ENCODE measurements at places on chromosomes 3 and 15.

GRCh38 chr3:177352424-177352823 is 155.1 kb upstream of the TBL1XR1 start:
- no peak for DNase-seq

- no peak for DNase-seq
Observed at GRCh38 chr3:139794469-139795265, 116.9 kb upstream of the NMNAT3 start.

- no peak for DNase-seq
Observed at GRCh38 chr3:133589503-133589902, 16.0 kb downstream of the CDV3 start.

DNA sequence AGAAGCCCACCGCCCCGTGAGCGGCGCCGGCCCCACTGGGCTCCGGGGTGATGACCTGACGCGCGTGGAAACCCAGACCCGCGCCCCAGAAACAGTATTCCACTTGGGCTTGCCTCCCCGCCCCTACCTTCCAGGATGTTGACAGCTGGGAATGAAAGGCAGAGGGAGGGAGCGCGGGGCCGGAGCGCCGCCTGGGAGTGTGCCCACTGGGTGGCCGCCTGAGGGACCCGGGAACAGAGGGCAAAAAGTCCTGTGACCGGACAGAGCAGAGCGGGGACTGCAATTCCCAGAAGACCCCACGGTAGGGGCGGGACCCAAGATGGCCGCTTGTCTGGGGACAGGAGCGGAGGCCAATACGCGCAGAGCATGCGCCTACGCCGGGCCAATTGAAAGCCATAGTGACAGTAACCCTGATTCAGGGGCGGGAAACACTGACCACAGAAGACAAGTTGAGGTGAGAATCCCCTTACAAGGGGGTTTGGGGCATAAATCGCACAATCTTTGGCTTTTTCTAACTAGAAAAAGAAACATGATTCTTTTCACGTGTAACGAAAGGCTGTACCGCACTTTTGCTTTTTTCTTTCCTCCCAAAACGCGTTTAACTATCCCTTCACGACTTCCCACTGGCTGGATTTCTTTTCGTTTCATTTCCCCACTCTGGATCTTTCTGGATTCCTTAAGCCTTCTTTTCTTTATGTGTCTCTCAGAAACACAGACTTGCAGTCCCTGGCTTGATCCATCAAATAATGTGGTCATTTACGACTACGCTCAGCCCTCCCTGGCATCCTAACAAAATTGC is at the start of gene FHIT:
Gene FHIT (minus strand): TSS at position 279 of the 799 bp plus-strand sequence.
- DNase-seq: peak; percentile 85

DNA sequence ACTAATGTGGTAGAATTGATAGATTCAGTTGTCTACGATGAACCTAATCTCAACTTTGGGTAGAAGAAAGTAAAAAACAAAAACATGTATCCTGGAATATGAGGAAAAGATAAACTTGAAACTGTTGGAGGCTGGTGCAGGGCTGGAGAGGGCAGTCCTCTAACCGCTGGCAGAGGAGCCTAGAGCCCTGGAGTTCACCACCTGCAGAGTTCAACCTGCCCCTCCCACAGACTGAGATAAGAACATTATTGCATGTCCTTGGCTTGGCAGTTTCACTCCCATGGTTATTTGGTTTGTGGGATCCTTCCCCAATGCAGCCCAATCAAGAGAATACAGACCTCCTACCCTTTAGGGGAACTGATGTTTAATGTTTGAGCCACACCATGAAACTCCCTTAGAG is 53.2 kb upstream of the GATM start:
- DNase-seq: no peak

- DNase-seq: no peak
Observed at GRCh38 chr3:53346514-53346913, 829 bp downstream of the DCP1A start.

- DNase-seq: no peak
Observed at GRCh38 chr3:98777801-98778220, 14.7 kb downstream of the ST3GAL6 start.

GRCh38 chr3:34065901-34066300 is 267.5 kb downstream of the PDCD6IP start:
- no peak for DNase-seq

DNA sequence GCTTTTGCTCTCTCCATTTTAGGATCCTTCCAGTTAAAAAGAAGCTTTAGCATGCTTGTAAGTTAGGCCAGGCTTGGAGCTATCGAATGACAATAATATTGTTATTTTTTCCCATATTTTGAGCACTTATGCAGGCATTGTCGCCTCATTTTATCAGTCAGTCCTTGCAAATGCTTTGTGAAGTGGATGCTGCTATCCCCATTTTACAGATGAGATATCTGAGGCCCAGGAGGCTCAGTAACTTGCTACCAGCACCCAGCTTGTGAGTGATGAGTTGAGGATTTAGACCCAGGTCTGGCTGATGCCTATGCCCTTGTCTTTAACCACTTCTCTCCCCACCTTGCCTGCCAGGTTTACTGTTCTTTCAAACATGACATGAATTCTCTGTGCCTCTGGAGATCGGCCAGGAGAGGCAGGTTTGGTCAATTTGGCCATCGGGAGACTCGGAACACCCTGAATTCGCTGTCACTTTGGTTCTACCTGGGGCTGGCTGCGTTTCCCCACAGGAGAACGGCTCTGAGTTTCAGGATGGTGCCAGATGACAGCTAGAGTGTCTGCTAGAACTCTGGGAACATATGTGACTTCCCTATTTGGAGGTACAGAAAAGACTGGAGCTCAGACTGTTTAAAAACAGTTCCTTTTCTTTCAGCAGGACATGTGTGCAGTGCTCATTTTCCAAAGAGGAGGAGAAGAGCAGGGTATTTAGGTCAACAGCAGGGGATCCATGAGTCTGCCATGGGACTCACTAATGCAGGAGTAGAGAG is 25.5 kb upstream of the ZNF710 start:
- DNase-seq: no peak

GRCh38 chr3:194675680-194676079 is 3.7 kb upstream of the LSG1 start:
- no peak for DNase-seq

DNA sequence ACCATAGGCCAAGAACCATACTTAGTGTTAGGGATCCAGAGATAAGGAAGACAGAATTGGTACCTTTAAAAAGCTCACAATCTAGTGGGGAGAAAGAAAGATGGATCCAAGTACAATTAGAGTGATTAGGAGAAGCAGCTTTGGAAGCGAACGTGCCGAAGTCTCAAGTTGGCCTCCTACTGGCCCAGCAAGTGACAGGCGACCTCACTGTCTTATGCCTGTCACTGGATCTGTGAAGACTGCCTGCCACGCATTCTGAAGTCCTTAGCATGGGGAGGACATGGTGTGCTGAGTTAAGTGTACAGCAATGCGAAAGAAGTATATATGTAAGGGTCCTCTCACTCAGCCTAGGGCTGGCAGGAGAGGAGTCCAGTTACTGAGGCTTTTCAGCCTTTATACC is 141.0 kb downstream of the GABRB3 start:
- no peak for DNase-seq

GRCh38 chr15:40038275-40038637 is 725 bp downstream of the SRP14 start:
- no peak for DNase-seq

DNA sequence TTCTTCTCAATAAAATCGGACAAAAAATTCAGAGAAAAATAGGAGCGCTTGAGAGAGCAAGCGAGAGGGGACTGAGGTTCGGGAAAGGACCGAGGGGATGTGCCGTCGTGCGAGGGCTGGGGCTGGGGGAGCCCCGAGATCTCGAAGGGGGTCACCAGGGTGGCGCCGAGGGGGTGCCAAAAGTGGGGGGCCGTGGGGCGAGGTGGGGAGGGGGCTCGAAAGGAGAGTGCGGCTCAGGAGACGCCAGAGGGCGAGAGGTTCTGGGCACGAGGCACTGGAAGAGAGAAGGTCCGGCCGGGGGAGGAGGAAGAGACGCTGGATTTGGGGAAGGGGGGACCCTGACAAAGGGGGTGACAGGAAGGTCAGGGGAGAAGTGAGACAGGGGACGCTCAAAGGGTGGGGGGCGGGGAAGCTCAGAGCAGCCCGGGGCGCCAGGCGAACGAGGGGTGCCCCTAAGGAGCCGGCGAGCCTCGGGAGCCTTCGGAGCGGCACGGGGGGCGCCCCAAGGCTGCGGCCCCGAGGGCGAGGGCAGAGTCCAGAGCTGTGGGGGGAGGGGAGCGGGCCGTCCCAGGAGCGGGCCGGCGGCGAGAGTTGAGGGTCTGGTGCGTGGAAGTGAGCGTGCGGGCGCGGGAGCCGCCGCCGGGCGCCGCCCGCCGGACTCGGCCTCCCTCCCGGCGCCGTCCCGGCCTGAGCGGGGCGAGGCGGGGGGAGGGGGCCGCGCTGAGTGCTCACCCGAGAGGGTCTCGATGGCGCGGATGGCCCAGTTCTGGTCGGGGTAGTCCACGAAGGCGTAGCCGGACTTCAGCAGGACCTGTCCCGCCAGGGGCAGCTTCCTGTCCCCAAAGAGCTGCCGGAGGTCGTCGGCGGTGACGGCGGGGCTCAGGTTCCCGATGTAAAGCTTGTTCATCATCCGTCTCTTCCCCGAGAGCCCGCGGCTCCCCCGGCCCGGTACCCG is 514 bp downstream of the IGF2BP2 start:
- peak; percentile 41 for DNase-seq

GRCh38 chr3:182241766-182242488 is 530.2 kb downstream of the SOX2 start:
- no peak for DNase-seq

GRCh38 chr3:197241173-197241572 is 57.2 kb downstream of the DLG1 start:
- DNase-seq: no peak
